ENCODE measurements at places on chromosomes 12 and 14.

DNA sequence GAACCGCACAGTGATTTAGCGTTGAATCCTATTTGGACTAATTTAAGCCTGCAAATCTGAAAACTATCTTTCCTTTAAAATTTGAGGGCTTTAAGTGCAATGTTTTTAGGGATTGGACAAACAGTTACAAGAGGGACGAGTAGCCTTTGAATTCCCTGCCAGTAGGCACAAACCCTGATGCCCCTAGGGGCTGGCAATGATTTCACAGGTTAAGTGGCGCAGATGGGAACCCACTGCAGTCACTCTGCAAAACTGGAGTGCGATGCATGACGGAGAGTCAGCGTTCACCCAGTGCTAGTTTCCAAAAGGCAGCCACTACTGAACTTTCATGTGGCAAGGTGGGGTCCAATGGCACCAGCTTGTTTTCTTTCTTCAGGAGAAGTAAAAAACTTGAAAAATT, 99.4 kb upstream of the FRMD6 start:
- DNase-seq, result no peak

DNA sequence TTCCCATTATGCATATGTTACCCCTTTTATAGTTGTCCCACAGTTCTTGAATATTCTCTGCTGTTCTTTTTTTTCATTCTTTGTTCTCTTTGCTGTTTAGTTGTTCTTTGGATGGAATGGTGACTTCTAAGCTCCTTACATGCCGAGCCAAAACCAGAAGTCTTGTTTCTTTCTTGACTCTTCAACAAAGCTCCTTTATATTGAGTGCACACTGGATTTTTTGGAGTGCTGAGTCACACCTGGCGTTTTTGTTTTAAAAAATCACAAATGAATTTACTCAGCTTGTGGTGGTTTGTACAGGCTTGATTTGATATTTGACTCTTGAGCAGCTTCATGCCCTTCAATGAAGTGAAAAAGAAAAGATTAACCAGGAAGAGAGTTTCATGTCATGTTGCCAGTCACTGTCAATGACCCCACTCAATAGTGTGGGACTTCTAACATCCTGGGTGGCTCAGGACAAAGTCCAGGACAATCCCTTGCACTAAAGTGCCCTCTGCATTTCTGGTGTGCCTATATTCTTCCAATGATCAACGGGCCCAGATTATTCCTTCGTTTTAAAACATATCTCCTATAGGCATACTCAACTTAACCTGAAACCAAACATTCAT, 112.4 kb upstream of the SLC38A4 start:
- no peak for DNase-seq

DNA sequence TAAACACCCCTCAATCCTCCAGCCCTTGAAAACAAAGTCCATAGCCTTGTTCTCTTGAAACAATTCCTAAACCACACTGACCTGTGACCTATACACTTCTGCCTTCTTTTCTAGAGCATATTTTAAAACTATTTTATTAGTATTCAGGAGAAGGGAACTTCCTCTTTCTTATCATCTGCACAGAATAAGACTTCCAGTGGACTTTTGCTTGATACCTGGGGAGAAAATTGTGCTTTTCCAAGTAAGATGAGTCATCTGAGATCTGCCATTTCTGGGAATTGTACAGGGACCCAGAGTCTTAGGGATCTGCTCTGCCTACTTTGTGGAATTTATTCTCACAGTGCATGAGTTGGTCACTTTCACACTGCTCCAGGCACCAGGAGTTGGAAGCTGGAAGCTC, 10.5 kb upstream of the WNT5B start:
- no peak for DNase-seq

DNA sequence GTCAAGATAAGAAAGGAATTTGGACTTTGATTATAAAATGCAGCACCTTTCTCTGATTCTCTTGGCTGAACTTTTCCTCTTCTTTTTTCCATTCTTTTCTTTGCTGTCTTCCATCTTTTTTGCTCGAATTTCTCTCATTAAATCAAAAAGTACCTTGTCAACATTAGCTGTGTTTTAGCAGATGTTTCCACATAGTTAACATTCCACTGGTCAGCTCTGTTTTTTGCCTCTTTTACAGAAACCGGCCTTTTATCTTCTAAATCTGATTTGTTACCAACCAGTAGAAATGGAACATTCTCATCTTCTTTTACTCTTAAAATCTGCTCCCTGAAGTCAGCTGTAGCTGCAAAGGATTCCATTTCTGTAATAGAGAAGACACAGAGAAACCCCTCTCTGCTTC, 71.1 kb upstream of the SYT1 start:
- DNase-seq, result no peak
